Endothelial cell of coronary artery (primary cell): ENCODE measurements at places on chromosomes 13 and 19. TPM values are rescaled to one million over a fixed set of nuclear protein-coding genes. Genes with fewer than 3 reads are reported as not detected.

CD37 gene
- total RNA-seq, result not detected in 2 replicates

TUBA3C gene
- total RNA-seq, result not detected in 2 replicates

SYNE4 gene
- total RNA-seq, result not detected in 2 replicates

LILRB4 gene
- not detected in 2 replicates for total RNA-seq

SYNGR4 gene
- not detected in 2 replicates for total RNA-seq

SLC6A16 gene
- 0.09 and 0.54 TPM in 2 replicates for total RNA-seq

SMG9 gene
- 5.5 and 9.3 TPM in 2 replicates for total RNA-seq

PROZ gene
- not detected in 2 replicates for total RNA-seq

MZT1 gene
- total RNA-seq, result 10.2 and 16.4 TPM in 2 replicates

ITGBL1 gene
- 7.9 and 48.5 TPM in 2 replicates for total RNA-seq

CYP4F11 gene
- not detected in 2 replicates for total RNA-seq

EXOC3L2 gene
- total RNA-seq, result 0.66 and 2.1 TPM in 2 replicates

SWSAP1 gene
- total RNA-seq, result 0.56 and 0.72 TPM in 2 replicates

ZNF221 gene
- total RNA-seq, result 4.4 and 7.7 TPM in 2 replicates

LILRA1 gene
- not detected in 2 replicates for total RNA-seq

HIPK4 gene
- under 0.01 and 0.09 TPM in 2 replicates for total RNA-seq

SIGLEC9 gene
- total RNA-seq, result 0.09 TPM in 1 of 2 replicates, not detected in the other

DAPK3 gene
- 170 and 222 TPM in 2 replicates for total RNA-seq

TMEM255B gene
- total RNA-seq, result 23.0 and 26.9 TPM in 2 replicates

SPACA4 gene
- total RNA-seq, result not detected in 2 replicates

CDX2 gene
- not detected in 2 replicates for total RNA-seq

LYPD3 gene
- total RNA-seq, result not detected in 2 replicates

KLHL1 gene
- total RNA-seq, result not detected in 2 replicates

TPP2 gene
- total RNA-seq, result 31.5 and 41.2 TPM in 2 replicates

ZNF793 gene
- 0.09 and 0.28 TPM in 2 replicates for total RNA-seq

DKKL1 gene
- not detected in 2 replicates for total RNA-seq

CYP2F1 gene
- not detected in 2 replicates for total RNA-seq

CEACAM8 gene
- not detected in 2 replicates for total RNA-seq

C13orf42 gene
- total RNA-seq, result 0.09 TPM in 1 of 2 replicates, not detected in the other

NTF4 gene
- not detected in 2 replicates for total RNA-seq

ATP4B gene
- total RNA-seq, result not detected in 2 replicates

CD177 gene
- 0.09 and 0.19 TPM in 2 replicates for total RNA-seq

KLF2 gene
- 7.2 and 15.4 TPM in 2 replicates for total RNA-seq
